IMR-90 (cell line): ENCODE measurements at places on chromosomes 1 and 21.

- DNase-seq = peak; percentile 16
These were observed 2.7 kb downstream of the TMEM200B start for GRCh38 chr1:29120947-29121485.

DNA sequence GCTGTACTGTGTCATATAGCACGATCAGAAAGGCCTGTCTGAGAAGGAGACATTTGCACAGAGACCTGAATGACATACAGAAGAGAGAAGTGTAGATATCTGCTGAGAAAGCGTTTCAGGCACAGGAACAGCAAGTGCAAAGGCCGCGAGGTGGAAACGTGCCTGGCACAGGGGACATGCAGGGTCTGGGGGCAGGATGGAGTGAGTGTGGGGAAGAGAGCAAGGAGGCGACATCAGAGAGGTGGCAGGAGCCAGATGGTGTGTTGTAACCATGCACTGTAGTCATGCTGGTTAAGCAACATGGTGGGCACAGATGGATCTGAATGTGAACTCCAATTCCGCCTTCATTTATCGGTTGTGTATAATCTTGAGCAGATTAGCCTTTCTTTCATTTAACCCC is 13.0 kb downstream of the KRTCAP2 start:
- DNase-seq = no peak

- DNase-seq = no peak
These were observed 132.2 kb upstream of the TNR start for GRCh38 chr1:175875556-175875955.

GRCh38 chr1:182953826-182954225 is 860 bp upstream of the SHCBP1L start:
- no peak for DNase-seq

DNA sequence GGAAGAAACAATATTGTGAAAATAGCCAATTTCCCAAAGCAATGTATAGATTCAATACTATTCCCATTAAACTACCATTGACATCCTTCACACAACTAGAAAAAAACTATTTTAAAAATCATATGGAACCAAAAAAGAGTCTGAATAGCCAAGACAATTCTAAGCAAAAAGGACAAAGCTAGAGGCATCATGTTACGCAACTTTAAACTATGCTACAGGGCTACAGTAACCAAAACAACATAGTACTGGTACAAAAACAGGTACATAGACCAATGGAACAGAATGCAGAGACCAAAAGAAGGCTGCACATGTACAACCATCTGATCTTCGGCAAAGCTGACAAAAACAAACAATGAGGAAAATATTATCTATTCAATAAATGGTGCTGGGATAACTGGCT is 233.3 kb upstream of the TMPRSS15 start:
- DNase-seq = no peak

- peak; percentile 80 for DNase-seq
These were observed 145.6 kb downstream of the HIVEP3 start for GRCh38 chr1:41773144-41773591.

DNA sequence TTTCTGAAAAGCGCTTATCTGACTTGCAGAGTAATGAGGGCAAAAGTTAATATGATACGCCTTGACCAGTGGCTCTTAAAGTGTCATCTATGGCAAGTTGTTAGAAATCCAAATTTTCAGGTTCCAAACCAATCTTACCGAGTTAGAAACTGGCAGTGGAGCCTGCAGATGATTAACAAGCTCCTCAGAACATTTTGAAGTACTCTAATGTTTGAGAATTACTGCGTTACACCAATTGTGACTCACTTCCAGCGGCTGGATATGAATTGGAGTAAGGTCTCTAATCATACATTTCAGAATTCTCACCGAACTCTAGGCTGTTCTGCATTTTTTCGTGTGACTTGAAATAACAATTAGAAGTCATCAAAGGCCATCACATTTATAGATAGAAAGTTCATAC is 73.5 kb upstream of the TMPRSS15 start:
- DNase-seq = no peak

DNA sequence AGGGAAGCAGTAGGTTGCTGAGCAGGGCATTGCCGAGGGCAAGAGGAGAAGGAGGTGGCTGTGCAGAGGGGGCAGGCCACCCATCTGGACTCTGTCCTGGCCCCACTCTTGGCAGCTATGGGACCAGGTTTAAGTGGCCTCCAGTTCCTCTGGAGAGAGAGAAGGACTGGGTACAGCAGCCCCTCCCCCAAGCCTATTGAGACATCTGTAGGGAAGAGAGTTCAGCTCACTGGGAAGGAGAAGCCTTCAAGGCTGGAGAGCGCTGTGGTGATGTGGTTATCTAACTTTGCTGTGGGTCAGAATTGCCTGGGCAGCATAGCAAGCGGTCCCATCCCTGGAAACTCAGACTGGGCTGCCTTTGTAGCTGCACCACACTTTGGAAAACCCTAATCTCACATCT is 93.9 kb downstream of the KCNJ15 start:
- DNase-seq = no peak

DNA sequence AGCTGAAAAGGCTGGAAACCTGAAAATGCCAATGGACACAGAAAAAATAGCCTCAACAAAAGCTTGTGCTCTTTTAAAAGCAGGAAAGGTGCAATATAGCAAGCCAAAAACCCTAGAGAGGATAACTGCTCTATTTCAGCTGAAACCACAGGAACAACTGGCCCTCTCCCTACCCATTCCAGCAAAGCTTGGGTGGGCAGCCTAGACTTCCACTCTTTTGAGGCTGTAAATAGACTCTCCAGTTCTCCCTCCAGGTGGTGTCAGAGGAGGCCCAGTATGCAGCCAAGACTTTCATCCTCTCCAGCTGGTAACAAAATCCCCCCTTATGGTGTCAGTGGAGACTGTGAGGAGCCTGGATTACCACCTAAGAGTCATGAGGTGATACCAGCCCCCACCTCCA is 206.9 kb upstream of the PLD5 start:
- no peak for DNase-seq

GRCh38 chr1:25056536-25056935 is 126.5 kb upstream of the RUNX3 start:
- no peak for DNase-seq

DNA sequence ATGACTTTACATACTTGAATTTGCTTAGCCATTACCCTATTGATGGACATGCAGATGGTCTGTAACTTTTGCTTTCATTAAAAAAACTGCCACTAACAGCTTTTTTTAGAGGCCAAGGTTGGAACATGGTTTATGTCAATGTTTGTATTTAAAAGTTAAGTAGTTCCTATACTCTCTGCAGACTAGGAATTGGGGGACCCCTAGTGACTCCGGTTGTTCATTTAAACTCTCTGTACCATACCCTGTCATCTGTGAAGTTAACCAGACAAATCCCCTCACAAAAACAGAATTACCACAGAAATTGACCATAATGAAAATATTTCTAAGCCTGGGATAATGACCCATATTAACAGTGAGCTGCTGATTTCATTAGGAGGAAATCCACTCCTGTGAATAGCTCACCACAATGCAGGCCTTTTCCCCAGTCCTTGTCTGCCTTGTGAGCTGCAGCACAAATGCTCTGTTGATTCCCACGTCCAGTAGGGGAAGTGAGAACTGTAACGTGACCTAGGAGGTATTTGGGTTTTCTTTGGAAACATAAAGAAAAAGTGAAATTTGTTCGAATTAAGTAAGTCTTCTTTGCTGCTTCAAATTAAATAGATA is 30.2 kb upstream of the CD101 start:
- no peak for DNase-seq

DNA sequence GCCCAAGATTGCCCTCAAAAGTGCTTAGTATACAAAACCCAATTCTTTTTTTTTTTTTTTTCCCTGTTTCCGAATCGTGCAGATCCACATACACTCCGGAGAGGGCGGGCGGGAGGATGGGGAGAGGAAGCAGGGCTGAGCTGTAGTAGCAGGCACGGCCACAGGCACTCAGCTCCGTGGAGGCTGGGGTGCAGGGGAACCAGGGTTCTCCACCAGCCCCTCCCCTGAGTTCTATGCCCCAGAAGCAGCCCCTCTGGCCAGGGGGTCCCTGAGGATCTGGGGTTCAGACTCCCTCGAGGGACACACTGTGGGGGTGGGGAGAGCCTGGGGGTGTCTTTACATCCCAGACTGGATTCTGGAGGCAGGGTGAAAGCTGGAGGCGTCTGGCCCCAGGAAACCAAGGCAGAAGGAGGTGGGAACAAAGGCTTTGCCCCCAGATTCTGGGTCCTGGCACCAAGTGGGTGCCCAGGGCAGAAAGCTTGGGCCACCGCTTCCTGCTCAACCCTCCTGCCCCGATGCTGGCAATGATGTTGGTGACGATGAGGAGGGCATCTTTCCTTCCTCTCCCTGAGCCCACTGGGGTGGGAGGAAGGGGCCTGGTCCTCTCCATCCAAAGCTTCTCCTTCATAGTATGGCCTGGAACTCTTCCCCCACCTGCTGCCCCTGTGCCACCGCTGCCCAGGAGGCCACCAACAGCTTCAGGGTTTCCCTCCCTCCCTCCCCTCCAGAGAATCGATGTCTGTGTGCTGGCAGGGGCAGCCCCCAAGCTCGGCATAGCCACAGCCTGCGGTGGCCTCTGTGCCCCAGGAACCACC is 106.4 kb upstream of the TARDBP start:
- no peak for DNase-seq

DNA sequence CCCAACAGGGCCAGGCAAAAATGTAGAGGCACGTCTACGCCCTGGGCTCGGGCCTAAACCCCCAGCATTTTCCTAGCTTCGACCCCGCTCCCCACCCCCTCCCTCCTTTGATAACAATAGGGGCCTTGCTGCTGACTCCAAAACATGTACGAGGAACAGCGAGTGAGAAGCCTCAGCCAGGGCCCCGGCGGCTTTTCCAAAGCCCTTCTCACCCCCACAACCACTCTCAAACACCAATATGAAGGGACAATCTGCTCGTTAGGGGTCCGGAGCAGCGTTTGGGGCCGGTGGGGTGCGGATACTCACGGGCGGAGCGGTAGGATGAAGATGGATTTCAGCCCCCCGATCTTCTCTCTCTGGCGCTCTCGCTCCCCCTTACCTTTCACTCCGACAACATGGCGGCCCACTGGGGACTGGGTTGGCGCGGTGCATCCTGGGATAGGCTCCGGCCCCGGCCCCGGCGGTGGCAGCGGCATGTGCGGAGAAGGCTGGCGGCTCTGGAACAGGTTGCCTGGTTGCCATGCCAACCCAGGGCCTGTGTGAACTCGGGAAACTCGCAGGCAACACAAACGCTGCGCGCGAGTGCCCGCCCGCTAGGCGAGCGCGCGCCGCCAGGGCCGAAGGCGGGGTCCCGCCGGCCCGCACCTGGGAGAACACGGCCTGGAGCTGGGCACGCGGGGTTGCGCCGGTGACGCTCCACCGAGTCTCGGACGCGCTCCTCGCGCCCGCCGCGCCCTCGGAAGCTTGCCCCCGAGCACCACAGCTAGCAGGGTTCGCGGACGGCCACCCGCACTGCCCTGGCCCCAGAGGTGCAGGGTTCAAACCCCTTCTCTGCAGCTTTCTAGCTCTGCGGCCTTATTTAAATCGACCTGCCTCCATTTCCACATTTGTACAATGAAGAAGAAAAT is at the start of gene PUM1:
PUM1 (minus strand) TSS at position 408 of the 908 bp plus-strand sequence. CDS start 6,151 bp downstream, outside the sequence.
- peak; percentile 96 for DNase-seq
